T-helper 9 cell (primary cell): ENCODE measurements at places on chromosomes 11 and 22.

- DNase-seq, result no peak
These were observed 62.9 kb upstream of the ATXN10 start for GRCh38 chr22:45608763-45609180.

DNA sequence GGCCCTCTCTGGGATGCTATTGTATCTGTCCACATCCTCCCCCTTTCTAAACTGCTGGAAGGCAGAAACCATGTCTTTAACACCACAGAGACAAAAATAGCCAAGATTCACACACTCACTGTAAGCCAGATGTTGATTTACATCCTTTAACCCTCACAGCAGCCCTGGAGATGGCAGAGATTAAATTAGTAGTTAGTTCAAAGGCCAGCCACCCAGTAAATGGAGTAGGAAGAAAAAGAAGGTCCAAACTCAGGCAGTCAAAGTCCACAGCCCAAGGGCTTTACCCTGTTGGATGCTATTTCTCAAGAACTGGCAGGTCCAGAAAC, 2.1 kb upstream of the ZNHIT2 start:
- DNase-seq, result no peak

- DNase-seq, result no peak
These were observed 229.8 kb downstream of the BLID start for GRCh38 chr11:121886005-121886734.

DNA sequence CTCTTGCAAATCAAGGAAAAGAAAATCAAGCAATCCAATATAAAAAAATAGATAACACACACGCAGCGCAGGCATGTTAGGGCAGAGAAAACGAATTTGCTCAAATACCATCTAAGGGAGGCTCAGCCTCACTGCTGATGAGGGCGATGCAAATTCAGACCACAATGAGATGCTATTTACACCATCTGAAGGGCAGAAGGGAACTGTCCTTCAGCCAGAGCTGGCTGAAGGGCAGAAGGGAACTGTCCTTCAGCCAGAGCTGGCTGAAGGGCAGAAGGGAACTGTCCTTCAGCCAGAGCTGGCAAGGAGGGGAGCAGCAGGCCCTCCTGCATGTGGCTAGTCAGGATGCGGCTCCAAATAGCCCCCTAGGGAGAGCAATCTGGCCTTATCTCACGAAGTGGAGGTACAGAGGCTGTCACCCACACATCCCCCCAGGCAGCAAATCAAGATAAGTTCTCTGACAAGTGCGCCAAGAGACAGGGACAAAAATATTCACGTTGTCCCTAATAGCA, 7.6 kb upstream of the SLC39A13 start:
- DNase-seq, result no peak

GRCh38 chr11:95599959-95600586, 189.5 kb downstream of the FAM76B start:
- no peak for DNase-seq

DNA sequence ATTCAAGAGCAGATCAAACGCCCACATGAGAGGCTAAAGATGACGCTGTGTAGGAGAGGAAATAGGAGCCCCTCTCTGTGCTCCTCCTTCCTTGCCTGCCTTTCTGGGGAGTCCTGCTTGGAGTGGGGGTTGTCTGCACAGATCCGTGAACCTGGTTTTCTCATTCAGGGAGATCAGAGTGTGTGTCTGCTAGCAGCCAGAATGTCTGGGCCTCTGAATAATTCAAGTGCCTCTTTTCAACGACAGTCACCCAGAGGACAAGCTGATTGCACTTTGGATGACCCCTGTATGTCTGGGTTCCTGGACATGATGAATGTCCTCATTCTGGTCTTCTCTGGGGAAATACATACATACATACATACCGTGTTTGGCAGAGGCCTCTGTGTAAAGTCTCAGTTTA, 592.5 kb upstream of the B3GAT1 start:
- DNase-seq, result no peak

DNA sequence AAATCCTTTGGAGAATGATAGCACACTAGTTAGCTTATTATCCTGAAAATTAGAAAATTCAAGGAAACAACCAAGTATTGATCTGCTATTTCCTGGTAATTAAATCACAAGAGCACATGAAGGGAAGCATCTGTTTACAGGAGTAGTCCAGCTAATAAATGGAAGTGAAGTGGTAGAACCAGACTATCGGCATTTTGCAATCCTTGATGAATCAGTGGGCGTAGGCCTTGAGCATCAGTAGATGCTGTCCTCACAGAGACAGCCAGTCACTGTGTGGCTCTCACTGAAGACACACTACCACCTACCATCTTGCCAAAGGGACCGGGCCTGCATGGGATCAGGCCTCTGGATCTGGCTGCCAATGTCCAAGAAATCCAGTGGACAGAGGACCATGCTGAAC, 69.8 kb downstream of the FBLN1 start:
- DNase-seq, result no peak

GRCh38 chr22:36395055-36395849, 7.5 kb upstream of the MYH9 start:
- no peak for DNase-seq

DNA sequence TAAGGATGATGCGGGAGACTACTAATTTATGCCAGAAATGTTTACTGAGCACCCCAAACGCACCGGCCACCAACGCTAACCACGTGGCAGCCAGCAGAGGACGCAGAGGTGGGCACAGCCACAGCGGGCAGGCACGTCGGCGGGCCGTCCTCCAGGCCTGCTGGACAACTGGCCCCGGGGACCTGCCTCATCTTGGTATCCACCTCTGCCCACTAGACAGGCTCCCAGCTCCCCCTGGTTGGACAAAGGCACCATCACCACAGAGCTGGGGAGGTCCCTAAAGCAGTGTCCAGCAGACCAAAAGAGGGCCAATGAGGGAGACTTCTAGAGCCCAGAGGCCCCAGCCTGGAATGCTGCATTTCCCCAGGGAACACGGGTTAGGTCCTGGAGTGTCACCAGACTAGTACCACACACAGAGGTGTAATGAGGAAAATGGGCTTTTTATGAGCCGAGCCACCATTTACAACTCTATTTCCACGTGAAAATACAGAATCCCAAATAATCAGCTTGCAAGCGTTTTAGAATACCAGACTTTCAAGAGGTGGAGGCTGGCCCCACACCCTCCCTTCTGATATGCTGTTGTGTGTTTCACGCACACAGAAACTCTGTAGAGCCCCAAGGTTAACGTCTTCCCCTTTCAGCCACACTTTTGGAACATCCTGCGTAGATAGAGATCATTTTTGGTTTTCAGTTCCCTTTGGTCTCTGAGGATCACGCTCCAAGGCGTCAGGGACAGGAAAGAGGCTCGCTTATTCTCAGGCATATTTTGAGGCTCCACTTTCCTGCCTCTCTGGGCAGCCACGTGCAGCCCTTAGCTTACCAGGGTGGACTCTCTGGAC, 23.7 kb upstream of the BID start:
- no peak for DNase-seq

- DNase-seq, result no peak
These were observed 51.8 kb upstream of the IGLL5 start for GRCh38 chr22:22835771-22836291.

DNA sequence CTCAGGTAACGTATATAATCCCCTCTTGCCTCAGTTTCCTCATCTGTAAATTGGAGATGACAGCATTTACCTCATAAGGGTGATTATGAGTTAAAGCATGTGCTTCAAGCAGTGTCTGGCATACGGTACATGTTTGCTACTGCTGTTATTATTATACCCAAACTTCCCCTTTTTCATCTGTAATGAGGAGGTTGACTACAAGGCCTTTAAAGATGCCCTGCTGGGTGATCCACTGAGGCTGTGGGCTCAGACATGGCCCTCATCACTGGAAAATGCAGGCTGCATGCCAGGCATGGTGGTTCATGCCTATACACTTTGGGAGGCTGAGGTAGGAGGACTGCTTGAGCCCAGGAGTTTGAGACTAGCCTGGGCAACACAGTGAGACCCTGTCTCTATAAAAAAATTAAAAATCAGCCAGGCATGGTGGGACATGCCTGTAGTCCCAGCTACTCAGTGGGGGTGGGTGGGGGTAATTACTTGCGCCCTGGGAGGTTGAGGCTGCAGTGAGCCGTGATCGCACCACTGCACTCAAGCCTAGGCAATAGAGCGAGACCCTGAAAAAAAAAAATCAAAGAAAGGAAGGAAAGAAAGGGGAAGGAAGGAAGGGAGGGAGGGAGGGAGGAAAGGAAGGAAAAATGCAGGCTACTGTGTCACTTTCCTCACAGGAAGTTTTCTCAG, 4.3 kb downstream of the PIK3IP1 start:
- DNase-seq, result no peak

DNA sequence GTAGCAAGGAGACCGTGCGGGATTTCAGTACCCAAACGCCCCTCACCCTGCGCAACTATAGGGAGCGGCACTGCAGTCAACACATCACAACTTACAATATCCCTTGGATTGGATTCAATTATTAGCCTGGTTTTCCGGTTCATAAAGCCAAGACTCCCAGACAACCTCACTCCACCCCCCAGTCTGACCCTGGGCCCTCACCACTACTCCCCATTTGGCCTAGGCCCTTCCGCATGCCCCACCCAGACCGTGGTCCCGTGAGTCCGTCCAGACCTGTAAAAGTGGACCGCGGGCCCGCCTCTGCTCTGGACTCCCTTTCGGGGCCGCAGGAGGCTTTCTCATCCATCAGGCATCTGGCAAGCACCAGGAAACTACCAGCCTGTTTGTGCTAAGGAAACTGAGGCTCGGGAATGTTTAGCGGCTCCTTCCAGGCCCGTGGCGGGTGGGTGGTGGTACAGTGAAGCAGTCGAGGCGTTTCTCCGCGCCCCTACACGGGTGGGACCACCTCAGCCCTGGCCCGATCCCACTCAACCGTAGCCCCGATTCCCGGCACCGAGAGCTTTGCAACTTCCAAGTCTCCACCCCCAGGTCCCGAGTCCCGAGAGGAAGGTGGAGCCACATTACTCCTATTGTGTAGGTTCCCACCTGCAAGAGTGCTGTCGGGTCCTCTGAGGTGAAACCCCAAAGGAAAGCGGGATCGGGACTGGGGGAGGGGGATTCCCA, 679 bp upstream of the DPP3 start:
- no peak for DNase-seq

- no peak for DNase-seq
These were observed 73.6 kb downstream of the PAK1 start for GRCh38 chr11:77400271-77400670.

DNA sequence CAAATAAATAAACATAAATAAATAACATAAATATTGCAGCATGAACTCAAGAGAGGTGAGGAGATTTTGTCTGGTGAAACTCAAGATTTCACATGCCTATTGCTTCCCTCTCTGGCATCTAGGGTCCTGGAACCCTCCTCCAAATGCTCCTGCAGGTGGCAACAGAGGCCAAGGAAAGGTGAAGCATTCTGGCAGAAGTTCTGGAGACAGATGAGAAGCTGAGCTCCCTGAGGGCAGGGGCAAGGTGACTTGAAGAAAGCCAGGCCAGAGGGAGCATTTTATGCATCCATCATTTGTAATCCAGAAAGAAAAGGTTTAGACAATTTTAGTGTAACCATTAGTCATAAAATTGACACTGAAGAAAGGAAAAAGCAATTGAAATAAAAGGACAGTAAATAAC, 64.9 kb downstream of the ENDOD1 start:
- peak; percentile 28 for DNase-seq

GRCh38 chr11:100876815-100877520, 189.9 kb downstream of the ARHGAP42 start:
- no peak for DNase-seq

DNA sequence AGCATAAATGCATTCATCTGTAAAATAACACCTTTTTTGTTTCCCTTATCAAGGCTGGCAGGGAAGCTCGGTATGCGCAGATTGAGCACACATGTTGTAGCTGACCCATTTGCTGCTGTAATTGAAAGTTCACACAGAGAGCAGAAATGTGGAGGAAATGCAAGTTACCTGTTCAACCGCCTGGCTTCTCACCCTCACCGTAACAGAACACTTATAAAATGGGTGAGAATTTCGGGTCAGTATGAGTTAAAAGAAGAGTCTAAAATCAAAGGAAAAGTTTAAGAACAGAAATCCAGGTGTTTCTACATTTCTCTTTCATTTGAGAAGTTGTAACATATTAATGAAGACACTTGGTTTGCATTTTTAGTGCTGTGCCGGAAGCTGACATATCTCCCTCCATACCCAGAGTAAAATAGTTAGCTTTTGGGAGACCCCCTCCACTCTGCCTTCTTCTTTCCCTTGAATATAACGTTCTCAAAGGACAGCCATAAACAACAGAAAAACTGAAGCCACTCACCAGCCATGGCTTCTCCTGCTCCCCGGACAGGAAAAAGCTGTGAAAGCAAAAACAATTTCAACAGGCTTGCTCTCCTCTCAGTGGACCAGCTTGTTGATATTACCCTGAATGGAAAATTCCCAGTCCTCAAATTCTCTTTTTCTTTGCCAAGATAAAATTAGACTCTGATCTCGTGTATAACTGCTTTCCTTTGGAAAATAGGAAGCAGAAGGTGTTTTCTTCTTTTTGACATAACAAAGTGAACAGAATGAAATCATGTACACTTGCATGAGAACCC, at the start of gene CASP12:
Gene CASP12 (minus strand): TSS at position 570 of the 794 bp plus-strand sequence.
- DNase-seq, result no peak

DNA sequence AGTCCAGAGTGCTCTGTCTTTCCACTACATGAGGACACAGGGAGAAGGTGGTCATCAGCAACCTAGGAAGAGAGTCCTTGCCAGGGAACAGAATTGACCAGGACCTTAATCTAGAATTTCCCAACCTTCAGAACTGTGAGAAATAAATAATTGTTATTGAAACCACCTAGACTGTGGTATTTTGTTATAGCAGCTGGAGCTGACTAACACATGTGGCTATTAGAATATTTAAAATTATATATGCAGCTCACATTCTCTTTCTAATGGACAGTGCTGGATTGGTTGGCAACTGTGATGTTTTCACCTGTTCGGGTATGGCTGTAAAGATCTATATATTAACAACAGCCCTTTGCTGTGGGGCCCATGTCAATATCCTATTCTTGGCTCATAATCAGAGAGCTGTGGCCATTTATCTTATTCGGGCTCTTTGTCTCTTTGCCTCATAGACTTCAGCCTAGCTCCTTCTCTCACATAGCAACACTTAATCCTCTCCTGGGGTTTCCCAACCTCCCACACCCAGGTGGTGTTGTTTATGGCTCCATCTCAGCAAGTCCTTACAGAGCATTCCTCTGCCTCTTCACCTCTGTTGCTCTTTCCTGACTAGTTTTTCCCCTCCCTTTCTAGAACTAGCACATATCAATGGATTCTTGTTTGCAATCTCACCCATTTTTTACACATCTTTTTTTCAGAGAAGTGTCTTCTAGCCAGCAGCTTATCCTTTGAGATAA, 46.4 kb upstream of the AMOTL1 start:
- DNase-seq, result no peak

DNA sequence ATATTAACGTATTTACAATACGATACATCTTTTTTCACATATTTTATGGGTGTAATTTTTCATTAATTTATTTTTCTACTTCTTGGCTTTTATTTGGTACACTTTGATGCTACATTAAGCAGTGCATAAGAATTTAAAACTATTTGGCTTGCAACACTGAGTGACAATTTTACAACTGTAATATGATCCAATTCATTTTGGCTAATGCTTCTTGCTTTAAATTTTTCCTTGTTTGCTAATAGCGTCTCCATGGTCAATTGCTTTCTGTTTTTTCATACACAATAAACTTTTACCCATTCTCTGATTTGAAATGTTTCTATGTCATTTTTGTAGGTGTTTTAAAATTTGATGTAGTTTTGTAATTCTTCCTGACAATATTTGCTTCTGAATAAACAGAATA, 773.2 kb downstream of the FAM181B start:
- DNase-seq, result no peak
